Mesothelial cell of epicardium (in vitro differentiated cells): ENCODE measurements at places on chromosomes 13 and 19. TPM values are rescaled to one million over a fixed set of nuclear protein-coding genes. Genes with fewer than 3 reads are reported as not detected.

GRCh38 chr13:93882086-93882651, 597.3 kb downstream of the DCT start:
- no peak for DNase-seq

- DNase-seq, result no peak
These were observed 23.4 kb downstream of the MBD3L2B start for GRCh38 chr19:6997679-6998445.

GRCh38 chr19:54502518-54503048, at the start of gene LAIR2:
LAIR2 (plus strand) TSS chr19:54502831; CDS start chr19:54502919, 88 bp downstream.
- no peak for DNase-seq

DNA sequence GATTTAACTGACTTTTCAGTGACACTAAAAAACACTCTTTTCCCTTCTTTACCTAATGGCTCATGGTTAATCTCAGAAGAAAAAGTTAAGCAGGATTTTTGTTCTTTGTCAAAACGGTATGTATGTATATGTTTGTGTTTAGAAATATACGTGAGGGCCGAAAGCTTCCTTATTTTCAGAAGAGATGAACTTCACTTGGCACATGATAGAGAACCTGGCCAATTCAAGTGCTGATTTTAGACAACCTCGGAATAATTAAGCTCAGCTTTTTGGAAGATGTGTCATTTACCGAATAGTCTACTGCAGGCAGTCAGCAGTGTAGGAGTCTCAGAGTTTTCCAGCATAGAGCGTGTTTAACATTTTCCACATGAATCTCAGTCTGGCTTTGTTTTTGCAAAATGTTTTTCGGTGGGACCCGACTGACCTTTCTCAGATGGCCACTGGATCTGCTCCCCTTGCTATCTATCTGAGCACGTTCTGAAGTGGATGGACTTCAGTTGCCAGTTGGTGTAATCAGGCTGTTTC, 4.6 kb downstream of the RNASEH2B start:
- DNase-seq, result no peak

GRCh38 chr19:6048348-6048747, 62.0 kb downstream of the RFX2 start:
- no peak for DNase-seq

DNA sequence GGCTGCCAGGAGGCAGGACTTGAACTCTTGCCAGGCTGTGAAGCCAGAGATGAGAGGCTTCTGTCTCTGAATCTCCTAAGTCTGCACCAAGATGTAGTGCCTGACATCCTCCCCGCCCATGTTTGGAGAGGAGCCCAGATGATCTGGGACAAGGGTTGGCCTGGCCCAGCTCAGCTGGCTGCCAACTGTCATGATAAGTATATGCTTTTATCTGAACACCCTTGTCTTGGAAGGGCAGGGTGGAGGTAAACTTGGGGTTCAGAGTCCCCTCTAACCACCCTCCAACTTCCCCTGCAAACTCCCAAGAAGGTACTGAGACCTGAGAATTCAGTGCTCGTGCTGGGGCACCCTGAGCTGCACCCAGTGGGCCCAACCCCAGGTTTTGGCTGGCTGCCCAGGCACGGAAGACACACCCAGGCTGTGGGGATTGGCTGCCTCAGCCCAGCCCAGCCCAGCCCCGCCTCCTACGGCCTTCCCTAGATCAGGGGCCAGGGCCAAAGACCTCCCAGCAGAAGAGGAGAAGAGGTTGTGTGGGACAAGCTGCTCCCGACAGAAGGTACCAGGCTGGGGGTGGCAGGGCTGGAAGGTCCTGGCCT, at the start of gene CYP4F12:
CYP4F12 (plus strand) TSS at position 508 of the 596 bp plus-strand sequence. CDS start 443 bp downstream, outside the sequence.
- DNase-seq, result no peak

DNA sequence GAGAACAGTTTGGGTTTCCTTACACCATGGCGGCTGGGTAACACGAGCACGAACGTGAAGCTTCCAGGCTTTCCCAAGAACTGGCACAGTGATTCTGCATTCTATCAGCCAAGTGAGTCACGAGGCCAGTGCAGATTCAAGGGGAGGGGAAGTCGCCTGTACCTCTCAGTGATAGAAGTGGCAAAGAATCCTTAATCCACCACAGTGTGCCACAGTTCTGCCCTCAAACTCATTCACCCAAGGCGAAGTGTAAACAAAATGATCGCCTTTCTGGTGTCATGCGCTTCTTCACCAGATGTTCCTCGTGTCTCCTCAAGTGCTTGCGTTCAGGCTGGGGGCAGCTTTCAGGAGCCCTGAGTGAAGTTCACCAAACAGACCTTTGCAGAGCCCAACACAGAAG, 24.9 kb upstream of the AMER2 start:
- DNase-seq, result no peak

Gene ZNF460
- 72.7 to 80.0 TPM (median 76.2 TPM) in 3 replicates for total RNA-seq

Gene NCR1
- not detected in 3 replicates for total RNA-seq

Gene LILRB1
- total RNA-seq, result not detected in 3 replicates

Gene SLITRK1
- total RNA-seq, result 1.0 to 1.2 TPM (median 1.1 TPM) in 3 replicates

Gene ZNF562
- total RNA-seq, result 26.1 to 30.2 TPM (median 27.0 TPM) in 3 replicates
